A549 (cell line): ENCODE measurements at places on chromosomes 2 and 18.

- DNase-seq: no peak
Measured at GRCh38 chr2:157786663-157787363, 89.3 kb downstream of the ACVR1 start.

DNA sequence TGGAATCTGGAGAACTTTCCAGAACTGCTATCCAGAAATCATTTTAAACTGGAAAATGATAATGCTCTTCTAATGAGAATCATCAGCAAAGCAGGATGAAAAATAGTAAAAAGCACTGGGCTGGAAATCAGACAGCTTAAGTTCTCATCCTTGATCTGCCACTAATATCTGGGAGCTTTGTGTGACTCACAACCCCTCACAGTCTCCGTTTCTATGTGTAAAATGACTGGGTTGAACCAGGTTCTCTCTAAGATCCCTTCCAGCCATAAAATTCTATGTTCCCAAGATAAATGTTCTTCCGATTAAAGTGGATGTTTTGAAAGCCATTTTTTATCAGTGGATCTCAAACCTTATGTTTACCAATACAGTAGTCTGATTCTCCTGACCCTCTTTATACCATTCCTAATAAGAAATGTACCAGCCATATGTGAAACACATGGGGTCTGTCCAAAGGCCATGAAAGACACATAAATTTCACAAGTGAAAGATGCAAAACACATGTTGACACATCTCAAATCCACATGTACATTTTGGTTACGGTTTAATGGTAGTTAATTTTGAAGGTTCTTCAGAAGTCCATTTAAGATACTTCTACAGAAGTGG, 188.8 kb downstream of the EN1 start:
- DNase-seq: no peak

GRCh38 chr2:20796374-20796791, 26.5 kb downstream of the LDAH start:
- DNase-seq: no peak

GRCh38 chr2:152950126-152950525, 231.7 kb downstream of the ARL6IP6 start:
- no peak for DNase-seq

DNA sequence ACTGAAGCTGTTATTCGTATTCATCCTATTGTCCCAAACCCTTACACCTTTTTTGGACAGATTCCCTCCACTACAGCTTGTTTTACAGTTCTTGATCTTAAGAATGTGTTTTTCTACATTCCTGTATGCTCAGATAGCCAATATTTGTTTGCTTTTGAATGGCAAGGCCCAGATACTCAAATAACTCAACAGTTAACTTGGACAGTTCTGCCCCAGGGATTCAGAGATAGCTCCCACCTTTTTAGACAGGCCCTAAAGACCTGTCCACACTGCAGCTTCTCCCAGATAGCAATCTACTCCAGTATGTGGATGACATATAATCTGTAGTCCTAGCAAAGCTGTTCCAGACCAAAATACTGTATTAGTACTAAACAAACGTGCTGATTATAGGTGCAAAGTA, 7.1 kb upstream of the AGXT start:
- DNase-seq: no peak

- DNase-seq: no peak
Measured at GRCh38 chr18:160831-161570, 2.6 kb downstream of the USP14 start.

DNA sequence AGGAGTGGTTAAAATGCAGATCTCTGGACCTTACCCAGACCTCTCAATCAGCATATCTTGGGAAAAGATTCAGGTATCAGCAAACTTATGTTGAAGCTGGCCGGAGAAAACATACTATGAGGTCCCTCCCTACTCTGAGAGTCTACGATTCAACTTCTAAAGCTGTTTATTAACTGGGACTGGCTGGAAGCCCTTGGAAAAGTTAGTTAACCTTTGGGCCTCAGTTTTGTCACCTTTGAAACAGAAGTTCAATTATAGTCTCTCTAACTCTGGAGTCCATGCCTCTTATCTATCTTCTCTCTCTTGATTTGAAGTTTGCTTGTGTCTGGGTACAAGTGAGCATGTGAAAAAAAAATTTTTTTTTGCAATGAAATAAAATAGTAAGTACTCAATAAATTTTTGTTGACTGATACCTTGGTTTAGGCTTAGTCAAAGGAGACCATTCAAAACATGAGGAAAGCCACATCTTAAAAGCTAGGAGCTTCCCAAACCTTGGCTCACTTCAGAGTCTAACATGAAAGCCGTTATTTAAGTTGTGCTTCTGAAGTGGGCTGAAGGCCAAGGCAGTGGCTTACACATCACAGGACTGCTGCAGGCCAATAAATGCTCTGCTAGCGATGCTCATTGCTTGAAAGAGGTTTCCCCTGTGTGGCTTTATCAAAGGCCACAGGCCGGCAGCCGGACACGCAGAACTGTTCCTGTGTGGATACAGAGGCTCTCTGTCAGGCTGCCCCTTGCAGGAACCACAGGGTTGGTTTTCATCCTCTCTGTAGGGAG, 110.6 kb upstream of the FAM136A start:
- DNase-seq: no peak

GRCh38 chr18:35267809-35268208, 22.2 kb downstream of the ZSCAN30 start:
- no peak for DNase-seq
